ENCODE measurements at places on chromosomes 6 and 20. TPM values are rescaled to one million over a fixed set of nuclear protein-coding genes. Genes with fewer than 3 reads are reported as not detected.

The MRAP2 gene
- 0.67 TPM for total RNA-seq

The STX11 gene
- 6.7 TPM for total RNA-seq

The HLA-DOA gene
- total RNA-seq = 0.16 TPM

The SLC32A1 gene
- not detected for total RNA-seq

The OLIG3 gene
- total RNA-seq = not detected

The DEFB132 gene
- not detected for total RNA-seq

The IL17F gene
- total RNA-seq = not detected

The RFX6 gene
- total RNA-seq = 0.08 TPM

The CLPSL2 gene
- not detected for total RNA-seq

- no peak for DNase-seq
These were observed 14.0 kb downstream of the DEFB110 start for GRCh38 chr6:50007819-50008218.

DNA sequence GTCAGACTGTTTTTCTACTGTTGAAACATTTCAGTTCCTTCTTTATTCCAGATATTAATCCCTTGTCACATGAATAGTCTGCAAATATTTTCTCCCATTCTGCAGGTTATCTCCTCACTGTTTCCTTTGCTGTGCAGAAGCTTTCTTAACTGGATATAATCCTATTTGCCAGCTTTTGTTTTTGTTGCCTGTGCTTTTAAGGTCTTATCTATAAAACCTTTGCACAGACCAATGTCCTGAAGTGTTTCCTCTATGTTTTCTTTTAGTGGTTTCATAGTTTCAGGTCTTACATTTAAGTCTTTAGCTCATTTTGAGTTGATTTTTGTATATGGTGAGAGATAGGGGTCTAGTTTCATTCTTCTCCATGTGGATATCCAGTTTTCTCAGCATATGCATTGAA lies 19.2 kb downstream of the NCOA6 start:
- no peak for DNase-seq

DNA sequence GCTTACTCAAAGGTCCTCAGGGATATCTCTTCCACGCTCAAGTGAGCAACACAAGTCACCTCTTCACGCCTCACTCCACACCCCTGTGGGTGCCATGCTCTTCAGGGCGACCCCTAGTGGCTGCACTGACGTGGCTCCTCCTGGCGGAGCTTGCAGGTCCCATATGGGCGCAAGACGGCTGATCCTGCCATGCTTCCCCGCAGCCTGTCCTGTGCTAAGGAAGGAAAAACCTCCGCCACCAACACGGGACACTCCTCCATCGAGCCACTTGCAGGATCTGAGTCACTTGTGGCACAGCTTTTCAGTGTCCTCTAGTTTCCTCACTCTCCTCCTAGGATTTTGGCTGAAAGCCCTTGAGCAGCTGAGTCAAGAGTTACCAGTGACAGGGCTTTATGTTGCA lies 90.7 kb downstream of the KHDC1L start:
- no peak for DNase-seq

DNA sequence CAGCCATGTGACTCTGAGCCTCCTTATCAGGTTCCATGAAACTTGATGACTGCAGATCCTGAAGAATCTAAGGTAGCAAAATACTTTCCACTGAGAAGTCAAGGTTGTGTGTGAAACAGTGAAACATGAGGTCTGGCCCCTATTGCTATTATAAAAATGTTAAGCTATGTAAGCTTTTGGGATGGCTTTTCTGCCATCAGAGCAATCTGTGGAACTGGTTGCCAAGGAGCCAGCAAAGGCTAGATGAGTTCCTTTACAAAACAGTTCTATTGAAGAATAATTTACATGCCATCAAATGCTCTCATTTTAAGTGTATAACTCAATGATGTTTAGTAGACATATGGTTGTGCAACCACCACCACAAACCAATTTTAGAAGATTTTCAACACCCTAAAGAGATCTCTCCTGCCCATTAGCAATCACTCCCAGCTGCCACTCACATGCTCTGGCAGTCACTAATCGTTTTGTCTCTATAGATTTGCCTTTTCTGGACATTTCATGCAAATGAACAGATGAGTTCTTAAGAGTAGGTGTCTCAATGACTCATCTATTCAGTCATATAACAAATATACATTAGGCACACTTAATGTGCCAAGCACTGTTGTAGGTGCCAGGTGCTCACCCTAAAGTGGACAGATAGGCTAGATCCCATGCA lies 19.9 kb upstream of the MEP1A start:
- no peak for DNase-seq

DNA sequence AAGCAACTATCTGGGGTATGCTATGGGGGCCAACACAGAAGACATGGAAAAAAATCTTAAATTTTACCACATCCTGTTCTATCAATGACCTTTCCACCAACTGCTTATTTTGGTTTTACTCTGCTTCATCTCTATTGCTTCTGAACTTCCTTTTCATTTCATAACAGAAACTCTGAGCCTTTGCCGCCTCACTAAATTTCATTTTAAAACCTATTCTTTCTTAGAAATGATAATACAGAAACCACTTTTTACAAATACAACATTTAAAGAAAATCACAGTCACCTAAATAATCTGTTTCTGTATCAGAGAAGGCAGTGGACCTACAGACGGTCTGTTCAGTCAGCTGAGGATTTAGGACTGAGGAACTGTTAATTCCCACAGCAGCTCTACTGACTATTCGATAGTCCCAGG lies 117.5 kb downstream of the KCNQ5 start:
- DNase-seq = no peak

DNA sequence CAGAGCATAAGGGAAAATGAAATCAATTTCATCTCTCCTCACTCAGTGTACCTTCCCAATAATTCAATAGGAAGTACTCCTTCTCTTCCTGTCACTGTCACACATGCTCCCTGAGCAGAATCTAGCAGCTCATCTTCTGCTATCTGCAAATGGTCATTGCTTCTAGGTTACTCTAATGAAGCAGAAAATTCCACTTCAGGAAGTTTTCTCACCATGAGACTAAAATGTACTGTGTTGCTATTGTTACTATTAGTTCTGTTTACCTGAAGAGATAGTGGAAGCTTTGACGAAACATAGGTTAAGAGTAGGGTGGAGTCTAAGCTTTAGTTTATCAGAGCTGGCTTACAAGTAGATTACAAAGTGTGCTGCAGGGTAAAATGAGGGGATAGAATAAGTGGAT lies 52.8 kb downstream of the RFX6 start:
- no peak for DNase-seq

- DNase-seq = no peak
These were observed 10.1 kb downstream of the ISM1 start for GRCh38 chr20:13231031-13231752.

- DNase-seq = no peak
These were observed 135.3 kb upstream of the EEF1E1 start for GRCh38 chr6:8237668-8238067.

GRCh38 chr6:169082093-169082492 lies 171.6 kb downstream of the THBS2 start:
- DNase-seq = no peak

DNA sequence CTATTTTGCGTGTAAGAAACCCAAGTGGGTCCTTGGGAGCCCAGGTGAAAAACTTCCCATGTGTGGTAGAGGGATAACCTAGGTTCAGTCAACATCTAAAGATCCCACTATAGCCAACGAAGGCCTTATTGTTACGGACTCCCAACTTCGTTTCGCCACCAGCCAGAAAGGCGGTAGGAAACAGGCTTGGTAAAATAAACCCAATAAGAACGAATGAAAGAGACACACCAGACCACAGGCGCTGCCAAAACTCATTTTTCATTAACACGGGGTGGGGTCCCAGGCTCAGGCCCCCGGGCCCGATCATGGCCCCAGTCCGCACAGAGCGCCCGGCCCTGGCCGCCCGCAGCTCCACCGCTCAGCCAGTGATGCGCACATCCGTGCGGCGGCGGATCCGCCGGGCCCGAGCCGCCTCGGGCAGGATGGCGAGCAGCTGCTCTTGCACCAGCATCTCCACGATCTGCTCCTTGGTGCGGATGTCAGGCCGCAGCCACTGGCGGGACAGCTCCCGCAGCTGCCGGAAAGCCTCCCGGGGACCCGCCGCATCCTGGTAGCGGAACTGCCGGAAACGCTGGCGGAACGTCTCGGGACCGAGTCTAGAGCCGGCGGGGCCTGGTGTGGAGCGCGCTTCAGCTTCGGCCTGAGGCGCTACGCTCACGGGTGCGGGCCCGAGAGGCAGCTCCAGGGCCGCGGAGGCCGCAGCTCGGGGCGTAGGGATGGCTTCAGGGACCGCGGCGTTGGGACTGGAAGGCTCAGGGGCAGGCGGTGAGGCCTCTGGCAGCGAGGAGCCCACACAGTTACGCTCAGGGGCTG lies 709 bp downstream of the SCAND1 start:
- peak; percentile 25 for DNase-seq

DNA sequence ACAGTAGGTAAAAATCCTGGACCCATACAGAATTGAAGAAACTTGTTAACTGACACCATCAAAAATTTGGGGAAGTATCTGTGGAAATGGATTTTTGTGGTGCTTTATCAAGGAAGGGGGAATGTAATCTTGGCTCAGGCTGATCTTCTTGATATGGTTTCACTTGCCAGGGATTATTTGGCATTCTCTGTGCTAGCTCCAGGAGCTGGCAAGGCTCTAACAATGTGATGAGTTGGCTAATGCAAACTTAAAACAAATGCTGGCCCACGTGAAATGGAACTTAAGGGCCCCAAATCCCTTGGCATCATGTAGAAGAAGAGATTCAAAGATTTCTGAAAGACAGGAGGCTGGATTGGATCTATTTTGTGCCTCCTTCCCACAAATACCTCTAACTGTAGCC lies 13.1 kb downstream of the KCNS1 start:
- DNase-seq = no peak

GRCh38 chr20:11891776-11892545 lies 25.7 kb upstream of the BTBD3 start:
- peak; percentile 95 for DNase-seq

- no peak for DNase-seq
These were observed 33.7 kb upstream of the ELOVL5 start for GRCh38 chr6:53382421-53382820.

GRCh38 chr6:73580247-73581149 lies 59.7 kb upstream of the EEF1A1 start:
- DNase-seq = peak; percentile 92

DNA sequence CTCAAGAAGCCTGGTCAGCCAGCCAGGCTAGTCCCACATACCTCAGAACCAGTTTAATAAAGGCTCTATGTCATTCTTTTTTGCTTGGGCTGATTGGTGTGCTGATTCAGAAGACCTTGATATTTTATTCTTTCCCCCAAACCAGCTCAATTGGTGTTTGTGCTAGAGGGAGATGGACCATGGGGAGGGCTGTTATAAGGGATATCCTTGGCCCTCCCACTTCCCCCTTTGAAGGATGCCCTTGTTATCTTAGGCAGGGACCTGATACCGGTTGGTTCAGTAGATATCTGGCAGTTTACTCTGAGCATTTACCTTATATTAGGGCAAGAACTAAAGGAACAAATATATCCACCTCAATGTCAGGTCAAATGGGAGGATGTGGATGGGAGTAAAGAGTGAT lies 207.4 kb downstream of the LRFN2 start:
- no peak for DNase-seq

DNA sequence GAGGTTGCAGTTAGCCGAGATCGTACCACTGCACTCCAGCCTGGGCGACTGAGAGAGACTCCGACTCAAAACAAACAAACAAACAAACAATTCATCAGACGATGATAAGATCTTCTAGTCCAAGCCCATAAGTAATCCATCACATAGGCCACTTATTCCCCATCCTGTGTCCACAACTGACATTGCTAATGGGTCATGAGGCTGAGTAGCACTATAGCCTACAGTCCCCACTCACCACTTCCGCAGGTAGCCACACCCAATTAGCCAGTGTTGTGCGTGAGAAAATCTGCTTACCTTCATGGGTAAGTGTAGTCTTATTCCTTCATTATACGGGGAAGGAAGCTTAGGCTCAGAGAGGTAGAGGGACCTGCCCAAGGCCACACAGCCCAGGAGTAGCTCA lies 13.1 kb downstream of the JPH2 start:
- DNase-seq = no peak

- DNase-seq = no peak
These were observed 5.2 kb upstream of the SLC22A7 start for GRCh38 chr6:43292763-43293318.
